ENCODE measurements at places on chromosomes 5 and 9.

DNA sequence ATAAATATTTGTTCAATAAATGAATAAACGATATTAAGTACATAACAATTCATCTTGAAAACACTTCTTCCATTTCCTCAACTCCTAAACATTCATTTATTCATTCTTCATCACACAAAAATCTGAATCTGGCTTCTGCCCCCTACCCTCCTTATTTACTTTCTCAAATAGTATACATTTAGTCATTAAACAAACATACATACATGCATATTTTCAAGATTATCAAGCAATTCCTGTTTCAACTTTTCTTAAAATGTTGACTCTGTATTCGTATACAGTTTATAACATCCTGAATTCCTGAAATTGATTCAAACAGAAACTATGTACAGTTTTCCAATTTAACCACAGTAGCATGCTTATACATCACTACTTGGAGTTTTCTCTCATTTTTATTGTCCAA, 129.0 kb downstream of the MUSK start:
- DNase-seq: no peak

GRCh38 chr9:119026120-119026519, 343.1 kb downstream of the BRINP1 start:
- peak; percentile 61 for DNase-seq

- no peak for DNase-seq
Observed at GRCh38 chr9:89465001-89465451, 32.9 kb downstream of the SEMA4D start.

GRCh38 chr5:174667526-174667925, 56.9 kb upstream of the MSX2 start:
- no peak for DNase-seq

DNA sequence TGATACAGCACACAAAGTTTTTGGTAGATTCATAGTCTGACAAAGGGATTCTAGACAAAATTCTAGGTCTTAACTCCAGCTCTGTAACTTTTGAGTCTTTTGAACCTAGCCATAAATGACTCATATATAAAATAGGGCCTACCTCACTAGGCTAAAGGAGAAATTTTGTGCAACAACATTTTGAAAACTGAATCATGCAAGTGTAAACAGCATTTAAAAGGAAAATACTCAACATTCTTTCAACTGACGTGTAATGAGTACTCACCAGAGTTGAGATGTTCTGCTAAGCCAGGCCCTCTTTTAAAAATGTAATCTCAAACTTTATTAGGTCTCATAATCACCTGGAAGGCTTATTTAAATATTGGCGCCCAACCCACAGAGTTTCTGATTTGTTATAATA, 113.2 kb downstream of the STK32A start:
- DNase-seq: no peak

GRCh38 chr5:130111746-130112145, 207.5 kb downstream of the CHSY3 start:
- DNase-seq: no peak

DNA sequence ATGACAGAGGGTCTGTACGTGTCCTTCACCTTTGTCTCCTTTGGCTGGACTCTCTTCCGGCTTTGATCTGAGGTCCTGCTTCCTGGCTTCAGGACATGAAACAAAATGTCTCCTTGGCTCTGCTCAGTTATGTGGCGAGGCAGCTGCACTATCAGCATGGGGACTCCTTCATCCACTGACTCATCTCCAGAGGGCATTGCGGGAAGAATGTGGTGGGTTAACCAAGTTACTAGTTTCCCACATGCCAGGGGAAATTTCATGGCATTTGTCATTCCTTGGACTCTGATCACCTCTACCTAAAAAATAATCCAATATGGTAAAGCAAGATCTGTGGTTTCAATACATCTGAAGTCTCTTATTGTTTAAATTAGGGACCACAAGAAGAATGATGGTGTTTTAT, 259.7 kb downstream of the MED10 start:
- DNase-seq: no peak

DNA sequence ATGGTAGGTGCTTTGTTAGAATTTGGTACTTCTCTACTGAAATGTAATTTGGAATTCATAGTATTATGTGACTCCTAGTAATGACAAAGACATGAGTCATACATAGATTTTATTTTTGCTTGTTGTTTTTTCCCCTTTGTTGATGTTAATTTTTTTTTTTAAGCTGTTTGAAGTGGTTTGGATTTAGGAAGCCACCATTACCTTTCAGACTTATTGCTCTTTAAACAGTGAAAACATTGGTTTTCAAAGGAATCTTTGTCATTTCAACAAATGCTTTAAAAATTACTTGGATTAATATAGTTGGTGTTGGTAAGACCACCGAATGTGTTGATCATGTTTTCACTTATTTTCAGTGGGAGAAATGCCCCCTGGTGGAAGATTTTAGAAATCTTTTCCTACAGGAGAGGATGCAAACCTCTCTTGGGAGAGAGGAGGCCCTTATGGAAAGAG, 170.1 kb upstream of the PITX1 start:
- no peak for DNase-seq

- DNase-seq: no peak
Observed at GRCh38 chr5:162091336-162091735, 23.8 kb downstream of the GABRG2 start.

DNA sequence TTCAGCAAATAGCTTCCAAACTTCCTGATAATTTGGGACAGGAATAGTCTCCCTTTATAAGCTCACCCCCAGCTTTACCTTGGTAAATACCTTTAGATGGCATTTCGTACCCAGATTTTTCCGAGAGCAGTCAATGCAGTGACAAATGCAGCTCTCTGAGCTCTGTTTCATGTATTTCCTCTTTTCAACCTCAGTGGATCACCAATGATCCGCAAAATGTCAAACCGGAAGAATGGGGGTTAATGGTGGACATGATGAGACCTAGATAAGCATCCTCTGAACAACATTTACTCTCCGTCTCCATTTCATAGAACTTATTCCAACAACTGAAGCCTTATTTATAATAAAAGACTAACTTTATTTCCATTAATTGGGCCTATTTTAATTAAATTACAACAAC, 227.3 kb downstream of the MCTP1 start:
- DNase-seq: no peak

- no peak for DNase-seq
Observed at GRCh38 chr5:172163346-172163745, 24.7 kb downstream of the STK10 start.

DNA sequence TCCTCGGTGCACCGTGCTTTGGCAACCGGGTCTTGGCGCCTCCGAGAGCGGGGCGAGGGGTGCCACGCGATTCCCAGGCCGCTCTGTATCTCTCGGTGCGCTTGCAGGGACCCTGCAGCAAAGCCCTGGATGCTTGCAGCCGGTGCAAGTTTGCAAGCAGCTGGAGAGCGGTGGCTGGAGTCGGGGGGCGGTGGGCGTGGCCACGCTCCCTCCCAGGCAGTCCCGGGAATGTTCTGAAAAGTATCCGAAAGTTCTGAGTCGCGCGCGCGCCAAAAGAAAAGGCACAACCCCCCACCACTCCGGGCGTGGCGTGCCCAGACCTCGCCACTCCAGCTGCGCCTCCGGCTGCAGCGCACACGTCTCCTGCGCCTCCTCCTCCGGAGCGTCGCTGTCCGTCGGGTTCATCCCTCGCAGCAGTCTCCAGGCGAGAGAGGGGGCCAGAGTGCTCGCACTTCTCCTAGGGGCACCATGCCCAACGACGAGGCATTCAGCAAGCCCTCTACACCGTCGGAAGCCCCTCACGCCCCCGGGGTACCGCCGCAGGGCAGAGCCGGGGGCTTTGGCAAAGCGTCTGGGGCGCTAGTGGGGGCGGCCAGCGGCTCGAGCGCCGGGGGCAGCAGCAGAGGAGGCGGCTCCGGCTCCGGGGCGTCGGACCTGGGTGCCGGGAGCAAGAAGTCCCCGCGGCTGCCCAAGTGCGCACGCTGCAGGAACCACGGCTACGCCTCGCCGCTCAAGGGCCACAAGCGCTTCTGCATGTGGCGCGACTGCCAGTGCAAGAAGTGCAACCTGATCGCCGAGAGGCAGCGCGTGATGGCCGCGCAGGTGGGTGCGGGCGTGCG, at the start of gene DMRT1:
Gene DMRT1, plus strand, starts transcription at position 327 of the 839 bp plus-strand sequence. Its CDS starts 142 bp downstream, at position 469.
- DNase-seq: no peak

GRCh38 chr5:147017621-147018020, 139.1 kb upstream of the PPP2R2B start:
- DNase-seq: no peak

GRCh38 chr9:116791326-116791725, 104.2 kb downstream of the TRIM32 start:
- DNase-seq: no peak

DNA sequence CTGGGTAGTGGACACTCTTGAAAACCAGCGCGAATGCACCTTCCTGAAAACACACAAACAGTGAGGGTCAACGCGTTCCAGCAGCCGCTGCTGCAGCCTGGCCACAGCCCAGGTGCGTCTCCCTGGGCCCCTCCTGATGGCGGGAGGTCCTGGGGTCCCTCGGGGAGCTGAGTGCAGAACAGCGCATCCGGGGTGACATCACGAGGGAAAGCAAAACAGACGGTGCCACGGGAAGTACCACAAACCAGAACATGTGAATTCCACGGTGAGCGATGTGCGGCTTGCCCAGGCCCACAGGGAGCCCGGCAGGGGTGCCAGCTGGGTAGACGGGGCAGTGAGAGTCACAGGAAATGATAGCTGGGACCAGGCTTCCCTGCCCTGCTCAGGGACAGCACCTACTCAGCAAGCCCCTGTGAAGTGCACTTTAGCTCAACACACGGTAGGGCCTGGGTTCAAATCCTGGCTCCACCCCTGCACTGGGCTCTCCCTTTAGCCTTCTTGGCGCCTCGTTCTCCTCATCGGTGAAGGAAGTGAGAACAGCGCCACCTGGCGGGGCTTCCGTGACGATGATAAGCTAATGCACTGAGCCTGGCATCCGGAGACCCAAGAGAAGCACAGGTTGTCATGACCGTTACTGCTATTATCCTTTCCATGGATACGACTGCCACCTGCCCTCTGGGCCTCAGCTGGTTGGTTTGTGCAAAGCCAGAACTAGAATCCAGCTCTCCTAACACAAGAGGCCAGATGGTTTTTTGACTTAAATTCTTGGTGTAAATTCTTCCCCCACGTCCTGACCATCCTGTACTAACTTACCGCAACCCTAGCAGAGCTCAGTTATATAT, 24.6 kb downstream of the GFPT2 start:
- DNase-seq: no peak

DNA sequence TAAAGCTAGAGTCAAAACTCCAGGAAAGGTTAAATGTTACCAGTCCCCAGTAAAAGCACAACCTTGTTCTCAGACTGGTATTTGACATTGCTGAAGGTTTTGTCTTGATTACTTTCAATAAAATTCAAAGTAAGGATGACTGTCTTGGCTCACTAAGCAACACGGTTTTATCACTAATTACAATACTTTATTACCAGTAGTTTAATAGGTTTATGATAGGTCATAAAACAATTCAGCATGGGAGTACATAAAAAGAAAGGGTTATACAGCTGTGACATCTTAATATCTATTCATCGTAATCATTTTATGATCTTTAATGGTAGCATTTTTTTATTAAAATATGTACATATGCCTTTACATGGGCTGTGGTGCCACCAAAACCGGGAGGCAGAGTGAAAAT, 370.7 kb upstream of the IRX2 start:
- no peak for DNase-seq

DNA sequence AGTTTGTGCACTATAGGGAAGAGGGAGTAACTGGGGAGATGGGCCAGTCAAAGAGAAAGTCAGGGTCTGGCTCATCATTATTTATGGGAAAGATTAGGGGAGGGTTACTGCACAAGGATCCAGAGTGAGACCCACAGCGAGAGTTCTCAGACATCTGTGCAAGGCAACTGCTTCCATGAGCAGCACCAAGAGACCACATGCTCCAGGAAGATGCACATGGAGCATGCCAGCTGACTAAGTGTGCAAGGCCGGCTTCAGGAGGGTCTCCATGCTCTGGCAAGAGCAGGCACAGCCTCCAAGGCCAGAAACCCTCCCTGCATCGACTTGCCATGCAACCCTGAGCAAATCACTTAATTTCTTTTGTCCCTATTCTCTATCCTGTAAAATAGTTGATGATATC, 616.9 kb downstream of the CSNK1G3 start:
- no peak for DNase-seq

- DNase-seq: no peak
Observed at GRCh38 chr5:14463629-14464028, 118.0 kb upstream of the OTULINL start.

GRCh38 chr9:1100945-1101344, 50.8 kb downstream of the DMRT2 start:
- DNase-seq: no peak

GRCh38 chr5:16453609-16454008, 12.0 kb downstream of the ZNF622 start:
- no peak for DNase-seq

GRCh38 chr5:167797933-167798332, 493.5 kb upstream of the WWC1 start:
- no peak for DNase-seq

GRCh38 chr5:142674531-142675469, 11.1 kb downstream of the FGF1 start:
- no peak for DNase-seq

GRCh38 chr9:137078701-137079400, 1.5 kb downstream of the UAP1L1 start:
- DNase-seq: no peak

DNA sequence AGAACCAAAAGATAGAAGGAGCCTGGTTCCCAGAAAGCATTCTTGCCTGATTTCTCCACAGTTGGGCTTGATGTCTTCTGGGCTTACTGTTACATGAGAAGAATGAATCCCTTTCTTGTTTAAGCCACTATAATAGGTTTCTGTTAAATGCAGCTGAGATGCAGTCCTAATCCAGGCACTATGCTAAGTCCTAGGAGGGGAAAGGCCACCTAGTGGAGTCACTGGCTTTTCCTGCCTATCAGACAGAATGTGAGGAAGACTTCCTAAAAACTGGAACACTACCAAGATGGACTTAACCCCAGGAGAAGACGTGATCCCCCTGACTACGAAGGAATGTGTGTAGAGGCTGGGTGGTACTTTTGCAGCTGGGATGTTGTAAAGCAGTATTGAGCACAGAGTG, 34.3 kb upstream of the FSD1L start:
- DNase-seq: peak; percentile 7

DNA sequence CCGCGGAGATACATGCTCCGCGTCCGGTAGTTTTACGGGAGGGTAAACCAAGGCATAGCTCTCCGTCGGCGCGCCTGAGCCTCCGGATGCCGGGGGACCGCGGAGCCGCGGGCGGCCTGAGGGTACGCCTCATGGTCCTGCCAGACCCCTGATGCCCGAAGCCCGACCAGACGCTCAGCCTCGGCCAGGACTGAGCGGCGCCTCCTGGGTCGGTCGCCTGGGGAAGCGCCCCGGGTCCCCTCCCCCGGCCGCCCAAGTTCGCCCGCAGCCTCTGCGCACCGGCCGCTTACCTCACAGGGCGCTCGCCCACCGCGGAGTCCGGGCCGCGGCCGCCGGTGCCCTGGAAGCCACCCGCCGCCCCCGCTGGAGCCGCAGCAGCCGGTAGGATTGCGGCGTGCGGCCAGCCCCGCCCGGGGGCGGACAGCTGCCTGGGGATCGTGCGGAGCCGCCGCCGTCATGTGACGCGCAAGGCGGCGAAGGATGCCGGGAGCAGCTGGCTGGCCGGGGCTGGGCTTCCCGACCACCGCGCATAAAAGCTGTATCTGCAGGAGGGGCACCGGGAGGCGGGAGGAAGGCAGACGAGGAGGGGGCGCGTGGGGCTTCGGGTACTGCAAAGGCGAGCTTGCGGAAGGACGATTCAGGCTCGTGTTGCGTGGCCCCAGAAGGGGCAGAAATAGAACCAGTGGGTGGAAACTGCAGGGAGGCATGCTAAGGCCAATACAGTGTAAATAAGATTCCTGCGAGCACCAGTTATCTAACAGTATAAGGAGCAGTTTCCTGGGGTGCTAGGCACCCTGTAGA, at the start of gene FBXO10:
Gene FBXO10, minus strand, starts transcription at position 460 of the 801 bp plus-strand sequence. CDS start 34,612 bp downstream, outside the sequence.
- DNase-seq: no peak
